ENCODE measurements at places on chromosomes 2 and 18.

DNA sequence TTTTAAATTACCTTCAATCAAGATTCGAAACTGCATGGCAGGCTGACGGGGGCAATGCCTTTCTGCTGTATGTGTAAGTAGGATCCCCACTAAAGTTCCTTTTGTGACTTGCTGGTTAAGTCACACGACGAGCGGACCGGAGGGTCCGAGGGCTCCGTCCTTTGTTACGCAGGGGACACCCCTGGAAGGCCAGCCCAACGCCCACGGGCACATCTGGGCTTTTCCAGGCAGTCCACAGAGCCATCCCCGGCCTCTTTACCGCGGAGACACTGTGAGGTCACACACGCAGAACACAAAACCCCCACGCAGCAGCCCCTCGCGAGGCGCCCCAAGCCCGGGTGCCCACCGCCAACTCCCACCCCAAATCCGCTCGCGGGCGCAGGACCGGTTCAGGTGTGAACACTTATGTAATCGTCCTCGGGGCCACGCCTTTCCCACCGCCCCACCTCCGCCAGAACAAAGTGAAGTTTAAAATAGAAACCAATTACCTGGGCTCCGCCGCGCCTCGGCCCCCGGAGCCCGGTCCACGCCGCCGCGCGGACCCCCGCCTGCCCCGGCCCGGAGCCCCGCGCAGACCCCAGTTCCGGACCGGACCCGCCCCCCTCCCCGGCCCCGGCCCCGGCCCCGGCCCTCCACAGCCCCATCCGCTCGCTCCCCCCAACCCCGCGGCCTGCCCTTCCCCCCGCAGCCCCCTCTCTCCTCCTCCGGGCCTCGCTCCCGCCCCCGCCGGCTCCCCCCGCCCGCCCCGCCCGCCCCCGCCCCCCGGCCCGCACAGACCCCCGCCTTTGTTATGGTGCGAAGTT lies 4.2 kb downstream of the ZNF516 start:
- no peak for DNase-seq

DNA sequence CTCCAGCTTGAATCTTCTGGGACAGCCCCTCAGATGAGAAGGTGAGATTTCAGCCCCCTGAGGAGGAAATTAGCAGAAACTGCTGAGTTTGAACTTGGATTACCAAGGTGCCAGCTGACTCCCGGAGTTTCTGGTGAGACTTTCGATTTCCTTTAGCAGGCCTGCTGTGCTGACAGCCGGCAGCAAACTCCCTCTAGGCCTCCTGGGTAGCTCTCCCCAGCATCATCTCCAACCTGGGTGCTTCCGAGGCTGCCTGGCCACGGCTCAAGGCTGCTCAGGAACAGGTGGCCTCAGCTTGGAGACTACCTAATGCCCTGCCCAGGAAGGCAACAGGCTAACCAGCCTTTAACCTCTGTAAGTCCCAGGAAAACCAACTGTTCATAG lies 16.5 kb downstream of the SDC1 start:
- no peak for DNase-seq

GRCh38 chr18:40902436-40902835 lies 1052.6 kb upstream of the PIK3C3 start:
- DNase-seq, result peak; percentile 51

DNA sequence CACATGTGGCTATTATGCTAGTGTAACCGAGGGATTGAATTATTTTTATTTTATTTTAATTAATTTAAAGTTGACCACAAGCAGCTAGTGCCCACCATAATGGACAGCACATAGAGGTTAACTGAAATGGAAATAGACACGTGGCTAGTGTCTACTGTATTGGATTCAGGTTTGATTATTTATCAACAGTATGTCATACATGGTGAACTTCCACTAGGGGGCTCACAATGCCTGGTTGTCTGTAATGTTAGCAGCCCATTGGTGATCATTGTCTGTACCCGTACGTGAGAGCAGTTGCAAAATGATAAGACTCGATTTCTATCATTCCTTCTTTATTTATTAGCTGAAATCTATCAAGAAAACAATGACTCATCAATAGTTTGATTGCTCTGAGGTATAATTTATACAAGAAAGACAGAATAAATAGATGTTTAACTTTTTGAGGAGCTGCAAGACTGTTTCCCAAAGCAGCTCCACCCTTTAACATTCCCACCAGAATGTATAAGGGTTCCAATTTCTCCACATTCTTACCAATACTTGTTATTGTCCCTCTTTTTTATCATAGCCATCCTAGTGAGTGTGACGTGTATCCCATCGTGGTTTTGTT lies 76.5 kb downstream of the CYBRD1 start:
- DNase-seq, result peak; percentile 62

DNA sequence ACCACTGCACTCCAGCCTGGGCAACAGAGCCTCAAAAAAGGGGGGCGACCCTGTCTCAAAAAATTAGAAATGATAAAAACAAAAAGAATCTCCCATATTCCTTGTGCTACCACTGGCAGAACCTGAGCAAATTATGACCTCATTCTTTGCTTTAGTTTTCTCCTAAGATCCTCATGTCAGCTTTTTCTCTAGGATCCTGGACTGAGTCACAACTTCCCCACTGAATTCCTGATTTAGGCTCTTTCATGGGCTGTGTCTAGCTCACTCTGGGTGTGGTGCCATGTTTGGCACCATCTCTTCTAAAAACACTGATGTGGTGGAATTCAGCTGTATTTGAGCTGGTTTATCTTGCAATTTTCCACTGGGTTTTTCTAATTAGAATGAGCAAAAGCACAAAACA lies 37.1 kb downstream of the EXOC6B start:
- no peak for DNase-seq

GRCh38 chr2:54325148-54325547 lies 69.1 kb upstream of the TSPYL6 start:
- DNase-seq, result no peak

DNA sequence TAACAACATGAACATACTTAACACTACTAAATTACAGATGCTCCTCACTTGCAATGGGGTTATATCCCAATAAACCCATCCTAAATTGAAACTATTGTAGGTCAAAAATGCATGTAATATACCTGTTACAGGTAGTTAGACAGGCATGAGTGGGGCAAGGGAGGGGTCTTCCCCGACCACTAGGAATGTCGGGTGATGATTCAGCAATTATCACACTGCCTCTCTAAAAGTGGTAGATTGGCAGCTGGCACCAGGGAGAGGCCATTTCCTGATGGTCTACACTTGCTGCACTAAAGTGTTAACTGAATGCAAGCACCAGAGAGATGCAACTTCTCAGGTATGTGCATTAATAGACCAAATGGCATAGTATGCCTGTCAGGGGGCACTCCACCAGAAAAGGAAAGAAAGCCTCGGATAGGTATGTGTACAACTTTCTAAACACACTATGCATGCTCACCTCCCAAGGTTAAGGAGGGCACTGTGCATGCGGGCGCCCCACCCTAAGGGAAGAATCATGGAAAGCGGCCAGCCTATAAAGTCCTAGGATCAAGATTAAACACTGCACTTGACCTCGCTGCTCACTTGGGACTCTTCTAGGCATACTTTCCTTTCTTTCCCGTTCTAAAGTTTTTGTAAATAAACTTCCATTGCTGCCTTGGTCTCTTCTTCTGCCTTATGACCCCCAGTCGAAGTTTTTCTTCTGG lies 35.6 kb downstream of the PIGN start:
- DNase-seq, result no peak

- no peak for DNase-seq
Measured at GRCh38 chr2:209076151-209076550, 347.7 kb upstream of the MAP2 start.

- no peak for DNase-seq
Measured at GRCh38 chr2:120953066-120953756, 217.5 kb downstream of the GLI2 start.

GRCh38 chr2:159091976-159092375 lies 123.5 kb downstream of the TANC1 start:
- no peak for DNase-seq

DNA sequence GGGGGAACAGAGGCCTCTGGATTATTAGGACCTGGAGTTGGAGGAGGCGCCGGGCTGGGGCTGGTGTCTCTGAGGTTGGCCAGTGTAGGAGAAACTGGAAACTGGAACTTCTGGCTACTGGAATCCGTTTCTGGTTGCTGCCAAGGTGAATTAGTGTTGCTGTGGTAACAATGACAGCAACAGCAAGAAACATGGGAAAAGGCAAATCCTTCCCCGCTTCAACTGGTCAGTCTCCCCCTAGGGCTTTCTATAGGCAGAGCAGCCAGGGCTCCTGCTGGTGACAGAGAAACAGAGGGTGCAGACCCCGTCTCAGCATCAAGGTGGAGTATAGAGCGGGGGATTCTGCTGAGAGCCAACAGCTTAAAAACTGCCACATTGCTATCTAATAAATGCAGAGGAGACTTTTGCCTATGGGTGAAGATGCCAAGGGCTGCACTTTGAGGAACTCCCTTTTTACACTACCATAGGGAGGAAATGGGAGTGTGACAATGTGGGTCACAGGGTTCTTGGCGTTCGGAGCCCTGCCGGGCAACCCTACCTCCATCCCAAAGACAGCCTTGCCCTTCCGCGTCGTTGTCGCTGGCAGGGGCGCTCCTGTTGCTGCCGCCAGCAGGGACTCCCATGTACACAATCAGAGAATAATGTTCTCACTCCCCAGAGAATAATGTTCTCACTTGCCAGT lies 81.4 kb upstream of the CABLES1 start:
- DNase-seq, result peak; percentile 33

DNA sequence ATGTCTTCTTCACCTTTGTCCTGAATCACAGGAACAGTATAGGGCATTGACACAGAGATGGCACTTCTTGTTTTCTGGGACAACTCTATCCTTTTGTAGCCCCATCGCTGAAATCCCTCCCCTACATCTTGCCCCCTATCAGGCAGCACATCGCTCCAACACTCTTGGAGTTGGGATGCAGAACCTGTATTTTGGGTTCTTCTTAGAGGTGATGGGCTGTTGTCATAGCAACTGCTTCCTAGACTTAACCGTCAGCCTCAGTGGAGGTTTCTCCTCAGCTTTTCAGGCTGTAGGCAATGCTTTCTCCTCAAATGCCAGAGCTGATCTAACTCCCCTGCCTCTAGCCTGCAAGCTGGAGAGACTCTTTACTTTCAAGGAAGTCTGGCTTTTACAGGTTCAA lies 99.9 kb upstream of the SPRED2 start:
- DNase-seq, result no peak

DNA sequence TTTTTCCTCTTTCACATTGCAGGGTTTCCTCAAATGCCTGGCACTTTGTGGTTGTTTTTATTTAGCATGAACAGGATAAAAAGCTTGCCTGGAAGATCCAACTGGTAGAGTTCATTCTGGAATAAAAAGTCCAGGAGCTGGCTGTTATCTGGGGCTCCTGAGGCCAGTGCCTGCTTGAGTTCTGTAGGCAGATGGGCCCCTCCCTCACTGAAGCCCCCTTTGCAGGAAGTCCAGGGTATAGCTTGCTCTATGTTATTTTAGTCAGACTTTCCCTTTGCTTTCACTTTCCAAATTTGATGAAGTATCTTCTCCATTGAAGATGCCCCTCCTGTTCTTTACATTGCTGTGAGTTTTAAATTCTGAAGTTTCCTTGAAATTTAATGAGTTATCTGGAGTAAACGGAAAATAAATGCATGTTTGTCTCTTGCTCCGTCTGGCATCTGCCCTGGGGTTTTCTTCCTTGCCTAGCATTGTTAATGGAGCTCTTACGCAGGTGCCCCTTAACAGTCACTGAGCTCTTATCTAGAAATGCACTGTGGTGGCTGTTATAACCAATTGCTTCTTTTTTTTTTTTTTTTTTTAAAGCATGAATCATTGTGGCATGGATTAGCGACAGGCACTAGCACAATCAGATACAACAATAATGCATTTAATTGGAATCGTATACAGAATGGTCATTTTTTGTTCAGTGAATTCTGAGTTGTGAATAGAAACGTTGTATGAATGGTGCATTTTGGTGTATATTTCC lies 27.0 kb upstream of the LPIN1 start:
- DNase-seq, result no peak

DNA sequence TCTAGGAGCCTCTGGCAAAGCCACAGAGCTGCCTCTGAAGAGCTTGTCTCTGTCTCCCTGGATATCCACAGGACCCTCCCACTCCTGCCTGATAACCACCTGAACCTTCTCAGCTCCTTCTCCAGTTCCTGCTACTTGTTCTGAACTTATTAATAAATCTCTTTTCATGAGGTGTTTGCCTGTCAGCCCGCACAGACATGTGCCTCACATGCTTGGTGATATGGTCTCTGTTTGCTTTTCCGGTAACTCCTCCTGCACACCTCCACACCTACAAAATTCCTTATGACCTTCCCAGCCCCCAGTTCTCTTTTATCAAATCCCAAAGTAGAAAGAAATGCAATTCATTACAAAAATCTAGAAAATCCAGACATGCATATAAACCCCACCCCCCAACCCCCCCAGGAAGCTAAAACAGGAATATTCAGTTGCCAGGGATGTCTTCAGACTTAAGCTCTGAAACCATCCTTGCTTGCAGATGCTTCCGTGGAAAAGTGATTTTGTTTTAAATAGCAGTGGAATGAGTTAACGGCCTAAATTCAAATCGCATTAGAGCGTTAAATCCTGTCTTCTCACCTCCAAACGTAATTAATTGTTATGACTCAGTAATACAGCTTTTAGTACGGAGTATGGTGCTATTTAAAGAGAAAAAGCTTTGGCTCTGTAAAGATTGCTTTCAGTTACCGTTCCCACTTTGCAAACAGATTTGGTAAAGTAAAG lies 2.1 kb upstream of the PID1 start:
- DNase-seq, result no peak

- no peak for DNase-seq
Measured at GRCh38 chr18:9547782-9548181, 66.6 kb downstream of the PPP4R1 start.

- DNase-seq, result no peak
Measured at GRCh38 chr18:61466736-61467135, 133.5 kb downstream of the CDH20 start.

DNA sequence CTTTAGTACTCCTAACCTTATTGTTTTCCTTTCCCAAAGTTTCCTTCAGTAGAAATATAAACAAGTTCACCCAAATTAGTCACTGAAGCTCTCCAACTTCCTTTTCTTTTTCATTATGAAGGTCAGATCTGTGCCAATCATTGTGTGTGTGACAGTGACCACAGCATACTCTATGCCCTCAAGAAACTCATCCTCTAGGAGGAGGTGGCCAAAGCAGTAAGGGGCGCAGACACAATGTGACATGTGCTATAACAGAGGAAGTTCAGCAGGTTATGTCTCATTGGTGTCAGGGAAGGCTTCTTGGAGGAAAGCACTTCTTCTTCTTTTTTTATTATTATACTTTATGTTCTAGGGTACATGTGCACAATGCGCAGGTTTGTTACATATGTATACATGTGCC lies 60.0 kb upstream of the PSME4 start:
- no peak for DNase-seq

GRCh38 chr2:38409156-38410102 lies 32.4 kb upstream of the ATL2 start:
- DNase-seq, result no peak

- DNase-seq, result no peak
Measured at GRCh38 chr2:132550946-132551345, 119.1 kb downstream of the LYPD1 start.

DNA sequence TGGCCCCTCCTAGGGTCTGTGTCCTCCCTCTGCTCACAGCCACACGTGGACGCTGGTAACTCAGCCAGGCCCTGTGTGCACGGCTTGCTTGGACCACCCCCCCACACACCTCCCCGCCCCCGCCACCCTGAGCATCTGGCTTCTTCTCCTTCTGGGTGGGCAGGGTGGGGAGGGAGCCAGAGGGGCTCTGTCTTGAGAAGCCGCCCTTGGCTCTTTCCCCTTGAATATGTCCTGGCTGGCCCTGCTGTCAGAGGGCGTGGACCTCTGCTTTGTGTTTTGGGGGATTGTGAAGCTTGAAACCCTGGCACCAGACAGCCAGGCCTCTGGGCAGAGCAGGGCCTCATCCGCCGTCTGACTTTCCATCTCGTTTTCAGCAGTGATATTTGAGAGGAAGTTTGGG lies 72.1 kb downstream of the GLI2 start:
- DNase-seq, result no peak

- no peak for DNase-seq
Measured at GRCh38 chr2:234640657-234641056, 143.8 kb upstream of the ARL4C start.

Measured in NCI-H446 treated with DMSO at 0.1 percent for 48 hours (cell line).